NCI-H1092 treated with DMSO at 0.1 percent for 48 hours (cell line): ENCODE measurements at places on chromosomes 1 and 21.

- no peak for DNase-seq
These were observed 187.0 kb upstream of the HP1BP3 start for GRCh38 chr1:20974069-20974468.

GRCh38 chr1:161047436-161048420 is 2.0 kb upstream of the USF1 start:
- no peak for DNase-seq

- no peak for DNase-seq
These were observed 14.6 kb downstream of the COL9A2 start for GRCh38 chr1:40302475-40302874.

DNA sequence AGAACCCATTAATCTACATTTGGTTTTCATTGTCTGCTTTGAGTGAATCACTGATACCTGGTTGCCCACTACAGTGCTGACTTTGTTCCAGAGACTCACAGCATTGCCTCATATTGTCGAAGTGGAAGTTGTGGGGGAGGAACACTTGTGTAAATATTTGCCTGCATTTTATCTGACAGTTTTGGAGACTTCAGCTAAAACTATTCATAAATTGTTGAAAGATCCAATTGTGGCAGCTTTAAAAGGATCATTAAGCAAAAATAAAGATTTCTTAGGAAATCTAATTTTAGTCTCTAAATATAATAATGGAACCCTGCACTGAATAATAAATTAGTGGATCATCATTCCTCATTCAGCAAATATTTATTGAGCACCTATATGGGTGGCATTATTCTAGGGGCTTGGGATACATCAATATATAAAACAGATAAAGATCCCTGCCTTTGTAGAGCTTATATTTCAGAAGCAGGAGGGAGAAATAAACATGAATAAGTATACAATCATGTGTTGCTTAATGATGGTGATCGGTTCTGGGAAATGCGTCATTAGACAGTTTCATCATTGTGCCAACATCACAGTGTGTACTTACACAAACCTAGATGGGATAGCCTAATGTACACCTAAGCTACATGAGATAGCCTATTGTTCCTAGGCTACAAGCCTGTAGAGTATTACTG is 73.5 kb downstream of the OSBPL9 start:
- DNase-seq, result no peak
